ENCODE measurements at places on chromosomes 11 and 22.

GRCh38 chr22:38067028-38067415 lies 9.8 kb downstream of the PICK1 start:
- no peak for DNase-seq

DNA sequence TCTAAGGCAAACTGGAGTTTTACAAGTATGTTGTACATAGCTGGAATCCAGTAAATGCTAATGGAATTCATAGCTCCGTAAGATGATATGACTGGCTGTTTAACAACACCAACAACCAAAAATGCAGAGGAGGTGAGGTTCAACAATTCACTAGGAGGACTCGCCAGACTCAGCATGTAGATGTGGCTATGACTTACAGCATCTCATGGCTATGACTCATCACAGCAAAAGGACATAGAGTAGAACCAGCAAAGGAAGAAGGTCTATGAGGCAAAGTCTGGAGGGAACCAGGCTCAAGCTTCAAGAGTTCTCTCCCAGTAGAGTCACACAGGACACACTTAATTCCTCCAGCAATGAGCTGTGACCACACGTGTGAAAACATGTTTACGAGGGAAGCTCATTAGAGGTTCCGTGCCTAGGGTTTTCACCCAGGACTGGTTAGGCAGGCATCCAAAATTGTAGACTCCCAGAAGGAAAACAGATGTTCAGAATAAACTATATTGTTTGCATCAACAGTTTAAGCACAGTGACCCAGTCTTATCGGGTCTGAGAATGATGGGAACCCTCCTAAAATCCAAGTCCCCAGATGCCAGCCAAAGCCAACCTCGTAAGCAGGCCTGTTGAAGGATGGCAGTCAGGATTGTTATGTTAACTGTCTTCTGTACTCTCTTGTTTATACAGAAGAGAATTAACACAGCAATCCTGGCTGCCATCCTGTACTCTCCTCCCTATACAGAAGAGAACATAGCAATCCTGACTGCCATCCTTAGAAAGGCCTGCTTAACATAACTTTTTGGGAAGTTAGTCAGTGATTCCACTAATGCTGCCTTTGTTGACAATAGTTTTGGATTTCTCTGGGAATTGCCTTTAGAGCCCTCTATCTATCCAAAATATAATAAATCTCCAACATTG lies 116.6 kb downstream of the LARGE1 start:
- no peak for DNase-seq

GRCh38 chr11:1230456-1231395 lies 7.9 kb downstream of the MUC5B start:
- no peak for DNase-seq

DNA sequence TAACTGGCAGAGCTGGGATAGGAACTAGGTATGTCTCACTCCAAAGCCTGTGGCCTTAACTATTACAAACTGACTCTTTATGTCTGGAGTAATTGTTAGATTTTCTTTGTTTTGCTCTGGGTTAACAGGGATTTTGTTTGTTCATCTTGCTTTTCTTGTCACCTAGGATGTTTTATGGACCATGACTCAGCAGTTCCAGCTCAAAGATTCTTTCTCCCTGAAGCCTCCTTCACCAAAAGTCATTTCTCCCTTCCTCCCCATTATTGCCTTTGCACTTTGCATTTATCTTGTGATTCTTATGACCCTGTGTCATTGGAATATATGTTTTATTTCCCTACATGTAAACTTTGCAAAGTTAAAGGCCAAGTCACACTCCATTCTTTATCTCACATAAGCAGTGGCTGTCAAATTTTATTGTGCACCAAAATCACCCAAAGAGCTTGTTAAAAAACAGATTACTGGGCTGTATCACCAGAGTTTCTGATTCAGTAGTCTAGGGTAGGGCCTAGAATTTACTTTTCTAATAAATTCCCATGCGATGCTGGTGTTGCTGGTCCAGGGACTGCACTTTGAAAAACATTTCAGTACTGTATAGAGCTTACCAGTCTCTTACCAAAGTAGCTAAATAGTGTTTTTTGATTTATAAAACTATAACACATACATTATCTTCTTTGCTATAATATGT lies 327.7 kb downstream of the DLG2 start:
- no peak for DNase-seq

- DNase-seq, result no peak
Measured at GRCh38 chr11:86919557-86920210, 35.5 kb downstream of the FZD4 start.

DNA sequence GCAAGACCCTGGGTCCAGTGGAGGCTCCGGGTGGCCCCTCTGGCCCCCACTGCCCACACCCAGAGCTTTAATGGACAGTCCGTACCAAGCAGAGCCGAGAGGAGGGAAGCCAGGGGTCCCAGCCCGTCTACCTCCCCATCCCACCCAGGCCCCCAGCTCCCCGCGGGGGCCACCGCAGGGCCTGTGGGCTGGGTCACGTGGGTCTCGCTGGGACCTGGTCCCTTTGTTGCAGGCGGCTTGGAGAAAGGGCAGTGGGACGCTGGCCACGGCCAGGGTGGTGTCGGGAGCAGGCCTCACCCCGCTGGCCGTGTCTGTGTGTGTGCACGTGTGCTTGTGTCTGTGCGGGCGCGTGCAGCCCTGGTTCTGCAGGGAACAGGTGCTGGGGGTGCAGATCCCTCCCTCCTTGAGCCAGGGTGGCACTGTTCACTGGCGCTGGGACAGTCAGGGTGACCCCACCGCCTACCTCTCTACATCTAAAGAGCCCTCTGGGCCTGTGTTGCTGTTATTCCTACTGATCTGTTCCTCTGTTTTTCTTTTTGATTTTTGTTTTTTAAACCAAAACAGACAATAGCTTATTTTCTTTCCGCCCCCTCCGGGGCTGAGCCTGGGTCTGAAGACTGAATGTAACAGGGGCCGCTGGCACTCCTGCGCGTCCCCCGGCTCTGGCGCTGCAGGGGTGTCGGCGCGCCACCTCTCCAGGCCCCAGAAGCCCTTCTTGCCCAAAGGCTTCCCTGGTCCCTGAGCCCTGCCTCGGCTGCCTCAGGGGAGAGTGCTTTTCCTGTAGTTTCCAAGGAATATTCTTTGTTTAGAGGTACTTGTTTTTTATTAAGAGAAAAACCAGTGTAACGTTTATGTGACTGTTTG lies 20.1 kb upstream of the TMEM191C start:
- no peak for DNase-seq

DNA sequence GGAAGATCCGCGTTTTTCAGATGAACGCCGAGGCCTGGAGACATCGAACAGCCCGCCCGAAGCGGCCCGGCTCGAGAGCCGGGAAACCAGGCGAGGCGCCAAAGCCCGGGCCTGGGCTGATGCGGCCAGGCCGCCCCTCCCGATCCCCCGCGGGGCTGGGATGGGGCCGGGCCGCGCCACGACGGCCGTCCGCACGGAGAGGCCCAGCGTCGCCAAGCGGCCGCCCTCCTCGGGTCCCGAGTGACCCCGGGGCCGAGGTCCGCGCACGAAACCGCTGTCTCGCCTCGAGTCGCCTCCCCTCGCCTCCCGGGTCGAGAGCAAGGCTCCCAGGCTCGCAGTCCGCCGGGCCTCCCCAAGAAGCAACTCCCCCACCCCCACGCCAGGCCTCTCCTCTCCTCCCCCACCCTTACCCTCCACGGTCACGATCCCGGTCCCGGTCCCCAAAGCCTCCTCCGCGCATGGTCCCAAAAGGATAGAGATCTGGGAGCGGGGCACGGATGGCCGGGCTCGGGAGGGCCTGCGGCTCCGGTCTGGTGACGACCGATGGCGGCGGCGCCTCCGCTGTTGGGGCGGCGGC lies 482 bp downstream of the DDX17 start:
- DNase-seq, result no peak

DNA sequence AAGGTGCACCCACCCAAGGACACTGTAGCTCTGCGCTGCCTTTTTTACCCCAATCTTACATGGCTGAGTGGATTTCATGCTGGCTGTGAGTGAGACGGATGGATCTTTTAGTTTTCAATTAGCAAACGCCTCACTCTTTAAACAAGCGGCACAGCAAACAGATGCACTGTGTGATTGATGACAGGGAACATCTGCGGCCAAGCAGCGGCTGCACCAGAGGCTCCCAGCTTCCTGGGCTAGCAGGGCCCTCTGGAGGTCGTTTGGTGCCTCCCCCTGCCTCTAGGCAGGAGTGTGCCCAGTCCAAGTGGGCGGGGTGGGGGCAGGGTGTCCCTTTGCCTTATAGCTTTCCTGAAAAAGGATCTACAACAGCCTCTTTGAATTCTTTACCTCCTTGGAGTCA lies 2.1 kb upstream of the DRD2 start:
- no peak for DNase-seq

DNA sequence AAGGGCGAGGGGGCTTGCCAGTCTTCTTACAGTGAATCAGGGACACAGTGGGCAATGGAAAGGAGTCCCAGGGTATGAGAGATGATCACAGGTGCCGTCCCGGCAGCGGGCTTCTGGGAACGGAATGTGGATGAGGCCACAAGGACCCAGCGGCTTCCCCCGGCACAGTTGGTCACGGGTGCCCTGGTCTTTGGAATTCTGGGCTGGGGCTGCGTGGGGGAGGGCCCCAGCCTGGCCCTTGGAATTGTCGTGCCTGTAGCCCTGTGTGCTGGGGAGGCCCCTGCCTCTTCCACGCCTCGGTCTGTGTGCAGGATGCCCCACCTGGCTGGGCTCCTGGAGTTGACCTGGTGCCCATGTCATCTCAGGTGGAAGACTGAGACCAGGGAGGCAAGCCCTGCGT lies 76.6 kb downstream of the FBLN1 start:
- DNase-seq, result no peak

DNA sequence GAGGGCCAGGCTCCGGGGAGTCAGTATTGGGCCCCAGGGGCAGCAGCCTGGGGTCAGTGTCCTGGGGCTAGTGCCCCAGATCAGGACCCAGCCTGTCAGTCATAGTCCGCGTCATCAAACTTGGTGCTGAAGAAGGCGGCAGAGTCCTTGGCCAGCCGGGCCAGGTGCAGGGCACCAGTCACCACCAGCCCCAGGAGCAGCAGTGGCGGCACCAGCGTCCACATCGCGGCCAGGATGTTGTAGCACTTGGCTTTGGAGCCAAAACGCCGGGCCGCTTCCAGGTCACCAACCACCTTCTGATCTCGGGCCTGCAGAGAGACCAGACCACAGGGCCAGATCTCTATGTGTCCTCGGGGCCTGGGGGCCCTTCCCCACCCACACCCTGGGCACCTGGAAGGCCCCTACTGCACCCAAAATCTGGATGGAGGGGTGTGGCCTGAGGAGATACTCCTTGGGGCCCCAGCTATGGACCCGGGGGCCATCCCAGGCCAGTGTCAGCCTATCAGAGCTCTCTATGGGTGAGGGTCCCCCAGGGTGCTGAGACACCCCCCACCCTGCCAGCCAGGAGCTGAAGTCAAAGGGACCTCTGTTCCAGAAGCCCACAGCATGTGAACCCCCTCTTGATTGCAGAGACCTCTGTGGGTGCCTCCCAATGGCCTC lies 790 bp downstream of the IFITM5 start:
- no peak for DNase-seq

GRCh38 chr11:9815486-9816136 lies 151.7 kb downstream of the SWAP70 start:
- DNase-seq, result no peak

- no peak for DNase-seq
Measured at GRCh38 chr11:131833366-131833765, 463.0 kb downstream of the NTM start.

DNA sequence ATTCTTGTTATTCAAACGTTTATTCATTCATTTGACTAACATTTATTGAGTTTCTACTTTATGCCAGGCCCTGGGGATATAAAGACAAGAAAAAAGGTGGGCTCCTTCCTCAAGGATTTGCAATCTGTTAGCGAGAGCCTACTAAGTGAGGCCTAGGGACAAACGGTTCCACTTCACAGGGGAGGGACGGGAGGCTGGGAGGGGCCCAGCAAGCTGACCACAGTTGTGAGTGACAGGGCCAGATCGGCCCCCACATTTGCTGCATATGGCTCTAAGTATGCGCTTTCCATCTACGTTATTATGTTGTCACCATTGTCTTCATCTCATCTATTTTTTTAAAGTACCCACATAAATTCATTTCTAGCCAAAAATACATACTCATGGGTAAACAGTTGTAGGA lies 271.1 kb downstream of the BUD13 start:
- DNase-seq, result no peak

- DNase-seq, result no peak
Measured at GRCh38 chr11:95520369-95521132, 269.0 kb downstream of the FAM76B start.

- no peak for DNase-seq
Measured at GRCh38 chr11:9269492-9270013, 4.4 kb upstream of the DENND5A start.

- DNase-seq, result no peak
Measured at GRCh38 chr11:36019005-36019596, 75.2 kb downstream of the LDLRAD3 start.

Measured in bone marrow (tissue), 2 donors.